ENCODE measurements at places on chromosomes 12 and 14.

DNA sequence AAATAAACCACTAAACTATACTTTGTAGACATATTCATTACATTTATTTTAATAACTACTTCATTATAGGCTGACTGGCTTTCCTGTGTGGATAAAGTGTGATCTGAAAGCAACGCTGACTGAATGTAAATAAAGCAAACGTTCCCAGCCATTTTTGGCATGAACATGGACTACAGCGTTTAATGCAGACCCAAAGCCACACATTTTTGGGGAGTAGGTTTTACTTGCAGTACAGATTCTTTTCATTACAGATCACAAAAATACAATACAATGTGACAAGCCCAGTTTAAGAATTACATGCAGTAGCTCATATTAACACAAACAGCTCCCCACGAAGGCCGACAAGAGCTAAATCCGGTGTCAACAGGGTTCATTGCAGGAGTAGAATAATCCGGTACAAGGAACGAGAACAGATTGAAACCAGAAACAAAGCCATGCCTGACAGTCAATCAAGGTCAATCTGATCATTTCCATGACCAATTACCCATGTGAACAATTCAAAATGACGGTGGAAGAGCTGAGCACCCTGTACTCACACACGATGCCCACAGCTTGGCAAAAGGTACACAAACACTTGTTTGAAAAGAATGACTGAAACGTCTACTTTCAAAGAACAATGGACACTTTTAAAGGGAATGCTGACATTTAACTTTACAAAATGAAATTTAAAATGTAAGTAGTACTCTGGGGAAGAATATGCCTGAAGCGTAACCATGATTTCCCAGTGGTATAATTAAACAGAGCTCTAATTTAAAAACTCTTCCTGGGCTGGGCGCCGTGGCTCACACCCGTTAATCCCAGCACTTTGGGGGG is 5.3 kb downstream of the BAG5 start:
- DNase-seq = no peak

GRCh38 chr12:124655698-124656516 is 88.5 kb upstream of the NCOR2 start:
- no peak for DNase-seq

DNA sequence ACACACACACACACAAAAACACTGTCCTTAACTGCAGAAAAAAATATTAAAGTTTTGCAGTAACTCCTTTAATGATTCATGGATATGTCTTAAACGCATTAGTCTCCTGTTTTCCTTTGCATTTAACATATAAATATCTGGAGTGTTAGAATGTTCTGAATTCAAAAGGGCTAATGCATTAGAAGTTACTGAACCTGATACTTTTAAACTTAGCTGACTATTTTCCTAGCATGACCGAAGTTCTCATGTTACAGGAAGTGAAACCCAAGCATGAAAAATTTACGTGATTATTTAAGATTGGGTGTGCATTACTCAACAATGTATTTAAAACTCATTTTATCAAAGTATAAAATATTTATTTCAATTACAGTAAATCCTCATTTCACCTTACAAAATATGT is 791.2 kb downstream of the FLRT2 start:
- no peak for DNase-seq

DNA sequence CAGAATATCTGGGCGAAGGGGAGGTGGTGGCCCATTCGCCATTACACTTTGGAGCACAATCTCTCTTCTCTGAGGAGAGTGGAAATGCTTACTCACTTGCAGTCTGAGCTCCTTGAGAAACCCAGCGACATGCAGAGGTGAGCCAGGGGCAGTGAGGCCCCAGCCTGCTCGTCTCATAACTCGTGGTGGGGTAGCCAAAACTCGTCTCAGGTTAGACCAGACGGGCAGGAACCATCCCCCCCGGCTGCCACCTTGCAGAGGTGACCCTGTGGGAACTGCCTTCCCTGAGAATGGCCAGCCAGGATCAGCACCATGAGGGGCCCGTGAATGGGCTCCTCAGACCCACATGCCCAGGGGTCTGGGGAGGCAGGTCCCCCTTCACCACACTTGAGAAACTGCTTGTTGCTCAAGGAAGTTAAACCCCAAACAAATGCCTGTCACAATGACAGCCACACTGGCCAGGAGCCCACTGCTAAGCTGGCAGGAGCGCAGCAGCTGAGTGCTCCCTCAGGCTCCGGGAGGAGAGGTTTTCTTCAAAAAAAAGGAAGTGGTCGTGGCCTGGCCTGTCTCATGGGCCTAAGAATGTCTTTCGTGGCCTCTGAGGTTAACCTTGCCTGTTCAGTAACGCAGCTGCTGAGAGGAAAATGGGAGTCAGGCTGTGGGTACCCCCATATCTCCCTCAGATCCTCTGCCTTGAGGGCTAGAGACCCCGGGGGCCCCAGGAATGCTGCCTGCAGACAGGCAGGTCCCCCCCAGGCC is 9.2 kb upstream of the ALDH2 start:
- no peak for DNase-seq

GRCh38 chr12:118103201-118103600 is 610 bp downstream of the VSIG10 start:
- DNase-seq = no peak

DNA sequence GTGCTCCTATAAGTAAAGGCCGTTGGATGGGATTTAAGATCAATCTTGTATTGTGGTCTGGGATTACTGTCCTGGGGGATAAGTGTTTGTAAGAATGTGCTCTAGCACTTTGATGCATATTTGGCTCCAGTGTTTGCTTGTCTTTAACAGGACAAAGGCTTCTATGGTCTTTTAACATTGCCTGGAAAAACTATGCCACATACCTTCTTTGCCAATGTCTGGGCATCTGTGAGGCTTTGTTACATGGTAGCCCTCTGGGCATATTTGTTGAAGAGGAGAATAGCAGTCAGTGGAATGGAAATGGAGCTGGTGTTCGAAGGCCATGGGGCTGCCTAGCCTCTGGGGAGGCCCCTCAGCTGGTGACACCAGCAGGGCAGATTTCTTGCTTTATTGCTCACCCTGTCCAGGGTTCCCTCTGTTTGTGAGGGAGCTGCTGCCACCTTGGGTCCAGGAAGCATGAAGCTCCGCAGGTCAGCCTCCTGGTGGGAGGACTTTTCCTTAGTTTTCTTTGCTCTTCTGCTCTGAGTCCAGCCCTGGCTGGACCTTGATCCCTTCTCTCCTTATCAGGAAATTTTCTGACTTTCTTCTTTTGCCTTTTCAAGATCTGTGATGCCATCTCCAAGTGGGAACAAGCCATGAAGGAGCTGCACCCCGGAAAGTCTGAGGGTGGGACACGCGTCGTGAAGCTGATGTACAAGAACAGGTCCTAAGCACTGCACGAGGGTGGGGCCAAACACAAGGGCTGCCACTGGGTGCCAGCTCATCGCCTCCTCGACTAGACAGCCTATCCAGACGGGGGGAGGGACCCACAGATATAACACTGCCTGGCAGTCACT is 19.5 kb downstream of the PIGH start:
- no peak for DNase-seq

DNA sequence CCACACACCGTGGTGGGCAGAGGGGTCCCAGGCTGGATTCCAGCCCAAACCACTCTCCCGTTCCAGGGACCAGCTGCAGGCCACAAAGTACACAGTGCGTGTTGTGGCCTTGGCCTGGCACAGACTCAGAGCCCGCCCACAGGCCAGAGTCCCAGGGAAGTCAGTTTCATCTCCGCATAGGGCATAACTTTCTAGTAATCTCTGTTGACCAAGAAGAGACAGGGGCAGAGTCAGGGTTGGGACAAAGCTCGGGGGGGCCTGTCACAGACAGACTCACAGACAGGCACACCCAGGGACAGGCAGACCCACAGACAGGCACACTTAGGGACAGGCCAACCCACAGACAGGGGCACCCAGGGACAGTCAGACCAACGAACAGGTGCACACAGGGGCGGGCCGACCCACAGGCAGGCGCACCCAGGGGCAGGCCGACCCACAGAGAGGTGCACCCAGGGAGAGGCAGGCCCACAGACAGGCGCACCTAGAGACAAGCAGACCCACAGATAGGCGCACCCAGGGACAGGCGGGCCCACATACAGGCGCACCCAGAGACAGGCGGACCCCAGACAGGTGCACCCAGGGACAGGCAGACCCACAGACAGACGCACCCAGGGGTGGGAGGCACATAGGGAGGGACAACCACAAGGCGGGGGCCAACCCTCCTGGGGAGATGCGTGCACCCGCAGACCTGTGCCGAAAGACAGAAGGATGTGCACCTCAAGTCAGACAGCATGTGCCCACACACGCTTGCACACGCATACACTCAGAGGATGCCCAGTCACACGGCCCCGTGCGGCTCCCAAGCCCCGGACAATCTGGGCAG is 323.3 kb upstream of the RTL1 start:
- no peak for DNase-seq
